ENCODE measurements at places on chromosomes 7 and 10.

DNA sequence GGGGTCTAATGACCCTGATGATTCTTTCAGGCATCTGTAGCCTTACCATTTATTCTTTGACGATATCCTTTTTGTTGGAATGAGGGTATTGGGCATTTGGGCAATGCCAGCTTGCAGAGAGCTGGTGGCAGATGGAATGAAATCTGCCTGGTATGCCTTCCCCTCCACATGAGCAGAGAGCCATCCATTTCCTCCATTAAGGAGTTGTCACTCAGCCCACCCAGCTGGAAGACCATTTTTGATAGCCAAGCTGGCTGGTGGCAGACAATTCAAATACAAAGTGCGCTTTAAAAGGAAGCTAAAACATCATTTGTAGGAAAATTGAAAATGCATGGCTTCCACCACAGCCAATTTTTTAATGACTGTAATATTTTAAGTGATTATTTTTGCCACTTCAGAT is 240.1 kb upstream of the SLC26A5 start:
- no peak for DNase-seq

DNA sequence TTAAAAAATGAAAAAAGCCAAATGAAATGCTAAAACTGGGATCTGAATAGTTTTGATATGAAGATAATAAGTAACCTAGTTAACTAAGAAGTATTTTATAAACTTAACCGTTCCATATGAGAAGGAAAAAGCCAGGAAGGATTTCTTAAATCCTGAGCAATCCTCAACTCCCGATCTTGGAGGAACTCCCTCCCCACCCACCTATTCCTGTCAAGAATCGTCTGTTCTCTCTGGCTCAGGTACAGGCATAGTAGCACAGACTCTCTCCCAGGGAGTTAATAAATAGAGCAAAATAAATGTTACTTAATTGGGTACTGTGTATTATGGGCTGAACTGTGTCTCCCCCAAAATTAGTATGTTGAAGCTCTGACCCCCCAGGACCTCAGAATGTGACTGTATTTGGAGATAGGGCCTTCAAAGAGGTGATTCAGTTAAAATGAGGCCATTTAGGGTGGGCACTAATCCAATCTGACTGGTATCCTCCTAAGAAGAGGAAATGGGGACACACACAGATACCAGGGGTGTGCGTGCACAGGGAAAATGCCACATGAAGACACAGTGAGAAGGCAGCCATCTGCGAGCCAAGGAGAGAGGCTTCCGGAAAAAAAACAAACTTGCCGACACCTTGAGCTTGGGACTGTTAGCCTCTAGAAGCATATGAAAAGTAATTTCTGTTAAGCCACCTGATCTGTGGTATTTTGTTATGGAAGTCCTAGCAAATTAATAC is 28.7 kb downstream of the PUS7 start:
- no peak for DNase-seq

DNA sequence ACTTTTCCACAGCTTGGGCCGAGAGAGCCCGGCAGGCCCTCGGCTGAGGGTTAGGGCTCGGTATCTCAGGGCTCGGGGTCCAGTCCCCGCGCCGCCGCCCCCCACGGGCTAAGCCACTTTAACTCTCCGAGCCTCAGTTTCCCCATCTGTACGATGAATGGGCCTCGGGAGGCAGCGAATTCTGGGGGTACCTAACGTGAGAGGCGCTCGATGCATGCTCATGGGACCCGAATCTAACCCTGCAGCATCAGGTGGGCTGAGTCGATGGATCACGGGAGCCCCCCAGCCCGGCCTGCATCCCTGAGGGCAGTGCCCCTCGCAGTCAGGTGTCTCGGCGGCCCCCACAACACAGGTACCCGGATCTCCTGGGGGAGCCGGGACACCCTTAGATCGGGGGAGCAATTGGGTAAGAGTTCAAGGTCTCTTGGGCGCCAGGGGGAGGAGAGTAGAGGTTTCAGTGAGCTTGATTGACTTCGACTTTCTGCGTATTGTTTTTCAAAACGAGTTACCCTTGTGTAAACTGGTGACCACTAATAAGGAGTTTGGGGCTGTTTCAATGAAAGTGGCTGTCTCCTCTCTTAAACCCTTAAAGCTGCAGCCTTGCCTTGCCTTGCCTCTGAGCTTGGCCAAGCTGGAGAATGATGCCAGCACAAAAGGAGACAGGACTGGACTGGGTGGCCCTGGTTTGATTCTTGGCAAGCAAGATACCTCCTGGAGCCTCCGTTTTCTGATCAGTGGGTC is 631 bp downstream of the POR start:
- peak; percentile 29 for DNase-seq

DNA sequence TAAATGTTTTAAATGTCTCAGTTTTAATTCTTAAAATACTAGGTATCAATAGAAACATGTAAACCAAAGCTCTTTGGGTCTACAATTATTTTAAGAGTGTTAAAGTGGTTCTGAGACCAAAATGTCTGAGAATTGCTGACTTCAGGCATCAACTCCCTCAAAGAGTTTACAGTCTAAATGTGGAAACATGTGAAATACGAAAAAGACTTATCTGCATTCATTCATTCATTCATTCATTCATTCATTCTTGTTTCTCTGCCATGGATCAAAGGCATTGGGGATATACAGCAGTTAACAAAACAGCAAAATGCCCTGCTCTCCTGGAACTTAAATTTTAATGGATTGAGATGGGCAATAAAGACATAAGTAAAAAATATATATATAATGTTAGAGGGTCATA is 69.8 kb downstream of the BLNK start:
- DNase-seq, result no peak

- no peak for DNase-seq
Measured at GRCh38 chr7:115561335-115562110, 469.0 kb downstream of the TFEC start.

DNA sequence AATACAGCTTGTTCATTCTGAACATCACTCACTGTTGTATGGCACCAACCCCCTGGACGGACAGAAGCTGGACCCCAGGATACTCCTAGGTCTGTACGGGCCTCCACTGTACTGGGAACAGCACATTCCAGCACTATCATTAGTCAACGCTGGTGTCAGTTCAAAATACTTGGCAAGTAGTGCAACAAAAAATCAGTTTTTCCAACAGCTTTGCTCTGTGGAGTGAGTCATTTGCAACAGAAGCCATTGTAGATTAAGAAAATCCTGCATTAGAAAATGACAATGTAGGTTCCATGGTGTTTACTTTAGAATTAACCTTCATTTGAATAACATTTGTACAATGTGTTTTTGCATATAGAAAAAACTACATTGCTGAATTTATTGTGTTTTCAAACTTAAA is 266.6 kb downstream of the HDAC9 start:
- no peak for DNase-seq

DNA sequence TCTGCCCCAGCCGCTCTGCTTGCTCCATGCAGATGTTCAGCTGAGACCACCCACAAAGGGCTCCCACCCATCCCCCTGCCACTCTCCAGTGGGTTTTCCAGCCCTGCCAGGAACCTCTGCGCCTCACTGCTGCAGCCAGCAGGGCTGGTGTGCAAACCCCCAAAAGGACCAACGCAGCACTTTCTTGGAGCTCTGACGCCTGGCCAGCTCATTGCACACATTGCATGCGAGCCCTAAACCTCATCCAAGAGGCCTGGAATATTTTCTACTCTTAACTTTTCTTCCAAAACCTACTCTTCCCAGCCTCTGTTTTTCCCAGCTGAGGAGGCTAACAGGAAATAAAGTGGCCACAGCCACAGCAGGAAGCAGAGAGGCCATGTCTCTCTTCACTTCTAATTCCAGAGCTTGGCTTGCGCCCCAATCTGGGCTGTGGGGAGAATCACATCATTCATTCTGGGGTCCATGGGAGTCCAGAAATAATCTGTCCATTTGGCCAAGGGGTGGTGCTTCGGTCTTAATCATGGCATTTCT is 4.6 kb upstream of the FAM170B start:
- no peak for DNase-seq

- DNase-seq, result no peak
Measured at GRCh38 chr10:32057036-32057372, 779 bp upstream of the KIF5B start.

GRCh38 chr7:155792315-155792960 is 19.8 kb downstream of the SHH start:
- no peak for DNase-seq

- DNase-seq, result peak; percentile 44
Measured at GRCh38 chr7:103113164-103113563, 35.7 kb downstream of the NAPEPLD start.

DNA sequence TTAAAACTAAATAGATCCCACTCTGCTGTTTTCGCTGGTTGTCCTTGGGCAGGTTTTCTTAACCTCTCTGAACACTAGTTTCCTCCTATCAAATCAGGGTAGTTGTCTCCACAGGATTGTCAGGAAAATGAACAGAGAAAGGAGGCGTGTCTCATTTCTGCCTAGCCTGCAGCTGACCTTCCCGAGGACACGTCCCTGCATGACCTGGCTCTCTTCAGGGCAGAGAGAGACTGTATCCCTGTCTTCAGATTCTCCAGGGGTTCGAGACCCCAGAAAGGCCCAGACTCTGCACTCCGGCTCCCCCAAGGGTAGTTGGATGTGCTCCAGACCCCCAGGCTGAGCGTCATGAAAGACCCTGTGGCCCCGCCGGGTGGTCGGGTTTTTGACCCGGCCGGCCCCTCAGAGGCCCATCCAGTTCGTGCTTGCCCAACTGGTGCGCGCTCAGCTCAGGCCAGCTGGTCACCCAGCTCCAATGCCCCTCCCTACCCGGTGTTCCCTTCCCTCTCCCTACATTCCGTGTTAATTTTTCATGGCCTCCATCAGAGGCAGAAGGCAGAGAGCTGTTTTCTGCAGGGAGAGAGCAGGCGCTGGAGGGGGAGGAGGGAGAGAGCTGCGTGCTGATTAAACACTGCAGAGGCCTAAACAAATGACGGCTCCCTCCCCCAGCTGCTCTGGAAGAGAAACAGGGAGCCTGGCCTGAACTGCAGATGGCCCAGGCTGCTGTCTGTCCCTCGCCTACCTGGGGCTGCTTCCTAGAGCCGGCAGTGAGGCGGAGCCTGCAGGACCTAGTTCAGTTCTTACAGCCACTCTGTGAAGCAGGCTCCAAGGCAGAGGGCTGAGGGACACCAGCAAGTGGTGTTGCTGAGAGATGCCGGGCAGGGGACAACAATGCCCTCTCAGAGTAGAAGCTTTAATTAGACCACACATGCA is 86.2 kb upstream of the PPIF start:
- no peak for DNase-seq

DNA sequence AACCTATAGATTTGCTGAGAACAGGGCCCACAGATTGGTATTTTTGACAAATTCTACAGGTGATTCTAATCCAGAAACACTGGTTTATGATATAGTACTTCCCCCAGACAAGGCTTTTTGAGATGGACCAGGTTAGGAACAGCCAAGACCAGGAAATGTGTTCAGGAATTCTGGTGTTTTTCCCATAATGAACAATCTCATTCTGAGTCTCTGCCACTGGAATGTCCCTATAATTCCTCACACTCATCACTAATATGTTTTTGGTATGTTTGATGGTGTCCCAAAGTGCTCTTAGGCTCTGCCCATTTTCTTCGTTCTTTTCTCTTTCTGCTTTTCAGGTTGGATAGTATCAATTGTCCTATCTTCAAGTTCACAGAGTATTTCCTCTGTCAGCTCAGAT is 107.2 kb upstream of the IGFBP3 start:
- no peak for DNase-seq

GRCh38 chr10:28505359-28505959 is 27.5 kb upstream of the WAC start:
- no peak for DNase-seq

DNA sequence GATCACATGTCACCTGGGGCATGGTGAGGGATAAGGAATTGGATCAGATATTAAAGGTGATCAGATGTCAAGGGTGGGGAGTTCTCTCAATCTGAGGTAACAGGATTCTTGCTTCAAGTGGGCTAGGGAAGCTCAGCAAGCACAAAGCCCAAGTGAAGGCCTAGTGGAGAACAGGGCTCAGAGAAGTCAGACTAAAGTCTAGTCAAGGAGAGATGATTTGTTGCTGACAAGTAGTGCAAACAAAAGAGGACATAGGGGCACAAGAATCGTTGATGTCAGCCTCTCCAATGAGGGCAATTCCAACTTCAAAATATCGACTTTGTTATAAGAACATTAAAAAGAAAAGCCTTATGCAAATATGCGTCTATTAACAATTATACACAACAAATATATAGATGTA is 852.8 kb upstream of the CELF2 start:
- DNase-seq, result no peak

DNA sequence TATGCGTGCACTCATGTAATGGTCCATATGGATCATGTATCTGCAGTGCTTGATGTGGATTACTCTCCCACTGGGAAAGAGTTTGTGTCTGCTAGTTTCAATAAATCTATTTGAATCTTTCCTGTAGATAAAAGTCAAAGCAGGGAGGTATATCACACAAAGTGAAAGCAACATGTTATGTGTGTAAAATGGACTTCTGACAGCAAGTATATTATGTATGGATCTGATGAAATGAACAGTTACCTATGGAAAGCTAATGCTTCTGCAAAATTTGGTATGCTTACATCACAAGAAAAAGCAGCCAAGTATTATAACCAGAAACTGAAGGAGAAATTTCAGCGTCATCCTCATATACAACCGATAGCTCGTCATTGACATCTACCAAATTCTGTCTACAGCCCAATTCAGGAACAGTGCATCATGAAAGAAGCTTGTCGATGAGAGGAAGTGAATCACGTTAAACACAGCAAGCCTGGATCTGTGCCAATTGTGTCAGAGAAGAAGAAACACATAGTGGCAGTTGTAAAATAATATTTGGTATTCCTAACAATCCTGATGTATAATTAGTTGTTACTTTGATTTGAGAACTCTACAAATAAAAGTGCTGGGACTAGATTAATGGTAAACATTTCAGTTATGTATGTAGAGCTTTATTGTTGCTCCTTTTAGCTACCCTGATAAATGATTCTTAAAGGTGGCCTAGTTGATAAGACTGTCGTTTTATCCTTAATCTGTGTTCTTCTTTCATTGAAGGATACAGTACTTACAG is 14.2 kb upstream of the SYPL1 start:
- peak; percentile 66 for DNase-seq

DNA sequence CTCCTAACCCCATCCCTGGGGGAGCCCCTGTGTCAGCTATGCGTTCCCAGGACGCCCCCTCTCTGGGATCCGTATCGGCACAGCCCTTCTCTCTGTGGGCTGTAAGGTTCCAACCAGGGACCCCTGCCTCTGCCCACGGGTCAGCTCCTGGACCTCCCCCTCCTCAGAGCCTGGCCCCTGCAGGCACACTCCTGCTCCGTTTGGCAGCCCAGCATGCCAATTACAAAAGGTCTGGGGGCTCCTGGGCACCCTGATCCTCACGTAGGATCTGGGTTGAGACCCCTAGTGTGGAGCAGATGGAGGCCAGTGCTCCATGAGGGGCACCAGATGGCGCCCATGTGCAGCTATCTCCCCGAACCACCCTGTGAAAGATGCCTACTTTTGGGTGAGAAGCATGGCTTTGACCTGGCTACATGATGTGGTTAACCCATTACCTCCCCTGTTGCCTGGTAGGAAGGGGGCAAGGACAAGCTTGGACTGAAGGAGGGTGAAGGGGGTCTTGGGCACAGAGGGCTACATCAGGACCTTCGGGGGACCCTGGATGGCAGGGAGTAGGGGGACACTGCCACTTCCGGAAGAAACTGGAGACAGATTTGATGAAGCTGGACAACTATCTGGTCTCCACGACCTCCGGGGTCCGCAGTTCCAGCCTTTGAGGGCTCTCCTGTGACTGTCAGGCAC is 9.0 kb downstream of the TACR2 start:
- peak; percentile 7 for DNase-seq
